CD4-positive, alpha-beta T cell treated with Interleukin-10 for 1 hour (primary cell): ENCODE measurements at places on chromosomes 13 and 19.
A peak's percentile ranks its signal among the peaks of the same experiment; 100 is the strongest.

GRCh38 chr19:584240-585001, 5.3 kb upstream of the HCN2 start:
- peak; percentile 74 for DNase-seq

GRCh38 chr19:31386806-31387205, 37.6 kb upstream of the TSHZ3 start:
- DNase-seq: no peak

- no peak for DNase-seq
Measured at GRCh38 chr13:50679321-50679720, 164.2 kb downstream of the DLEU7 start.

DNA sequence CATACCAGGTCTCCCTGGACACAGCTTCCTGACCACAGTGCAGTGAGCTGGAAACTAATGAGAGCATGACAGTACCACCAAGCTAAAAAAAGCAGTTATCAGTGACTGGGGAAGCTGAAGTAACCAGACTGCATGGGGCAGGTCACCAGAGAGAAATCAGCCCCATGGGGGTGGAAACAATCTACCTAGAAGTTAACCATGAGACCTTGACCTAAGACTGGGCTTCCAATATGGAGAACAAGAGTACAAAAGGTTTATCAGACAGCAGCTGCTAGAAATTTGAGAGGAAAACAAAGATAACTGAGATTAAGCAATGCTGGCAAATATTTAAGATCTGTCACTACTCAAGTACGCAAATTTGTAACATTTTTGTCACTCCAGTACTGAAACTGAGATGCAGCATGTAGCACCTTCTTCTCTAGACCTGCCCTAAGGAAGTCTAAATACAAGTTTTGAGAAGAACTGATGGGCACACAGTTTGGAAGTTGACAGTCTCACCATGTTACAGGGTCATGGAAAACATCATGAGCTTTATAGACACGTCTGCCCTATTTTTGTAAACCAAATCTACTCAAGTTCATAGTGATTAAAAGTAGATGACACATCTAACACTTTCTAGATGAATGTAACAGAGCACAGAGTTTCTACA, 2641.8 kb upstream of the PCDH20 start:
- DNase-seq: no peak

DNA sequence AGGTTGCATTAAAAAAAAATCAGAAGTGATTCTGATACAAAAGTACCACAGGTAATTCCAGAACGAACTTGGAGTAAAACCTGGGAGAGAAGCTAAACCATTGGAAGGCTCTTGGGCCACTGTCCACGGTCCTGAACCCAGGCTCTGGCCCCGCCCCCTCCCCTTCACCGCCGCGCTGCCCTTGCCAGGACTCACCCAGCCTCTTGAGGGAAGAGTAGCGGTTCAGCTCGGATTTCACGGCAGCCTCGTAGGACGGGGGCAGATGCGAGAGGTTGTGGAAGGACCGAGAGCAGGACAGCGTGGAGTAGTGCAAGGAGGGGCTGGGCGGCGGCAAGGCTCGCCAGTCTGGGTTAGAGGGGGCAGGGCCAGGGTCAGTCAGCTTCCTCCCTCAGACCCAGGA, 5.7 kb downstream of the SHISA7 start:
- DNase-seq: peak; percentile 19

GRCh38 chr13:99218545-99218944, 17.9 kb downstream of the UBAC2 start:
- no peak for DNase-seq

DNA sequence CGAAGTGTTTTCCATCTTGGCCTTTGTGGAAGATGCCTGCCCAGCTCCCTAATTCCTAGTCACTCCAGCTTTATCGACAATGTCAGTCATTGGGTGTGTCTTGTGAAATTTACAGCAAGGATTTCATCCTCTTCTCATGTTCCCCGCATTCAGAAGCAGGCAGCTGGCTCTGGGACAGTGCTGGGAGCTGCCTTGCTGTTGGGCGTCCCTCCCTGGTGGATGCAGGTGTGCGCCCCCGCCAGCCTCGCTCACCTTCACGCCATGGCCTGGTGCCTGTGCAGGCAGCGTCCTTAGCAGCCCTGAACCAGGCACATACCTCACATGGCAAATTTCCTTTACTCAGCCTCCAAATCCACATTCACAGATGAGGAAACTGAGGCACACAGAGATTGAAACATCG, 39.7 kb upstream of the TFDP1 start:
- no peak for DNase-seq

DNA sequence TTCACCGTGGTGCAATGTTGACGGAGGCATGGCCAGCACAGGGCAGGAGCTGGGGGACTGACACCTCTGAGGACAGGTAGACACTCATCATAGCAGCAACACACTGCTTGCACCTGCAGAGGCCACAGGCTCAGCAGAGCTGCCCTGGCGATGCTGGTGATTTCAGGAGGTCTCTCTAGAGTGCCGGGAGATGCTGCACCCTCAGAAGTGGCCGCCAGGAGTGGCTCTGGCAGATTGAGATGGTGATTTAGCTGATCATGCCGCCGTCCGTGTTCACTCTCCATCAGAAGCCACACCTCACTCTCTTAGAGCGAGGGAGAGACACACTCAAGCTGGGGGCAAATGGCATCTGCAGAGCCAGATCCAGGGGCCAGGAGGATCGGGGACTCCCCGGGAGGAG, 244.6 kb upstream of the SGCG start:
- no peak for DNase-seq

GRCh38 chr19:54179921-54180461, 7.0 kb upstream of the TMC4 start:
- no peak for DNase-seq

DNA sequence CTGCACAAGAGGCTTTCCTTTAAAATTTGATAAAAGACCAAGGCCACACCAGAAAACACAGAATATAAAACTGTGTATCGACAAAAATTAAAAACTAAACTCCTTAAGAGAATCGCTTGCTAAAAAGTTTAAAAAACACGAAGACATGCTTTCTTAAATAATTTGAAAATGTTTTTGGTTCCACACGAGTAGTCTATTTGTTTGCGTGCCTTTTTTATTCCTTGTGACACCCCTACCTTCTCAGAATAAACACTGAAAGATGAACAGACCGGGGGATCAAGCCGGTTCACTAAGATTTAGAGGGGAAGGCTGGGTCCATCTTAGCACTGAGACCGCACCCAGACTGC, 256.4 kb upstream of the STARD13 start:
- DNase-seq: no peak
